ENCODE measurements at places on chromosomes 16 and 17.

DNA sequence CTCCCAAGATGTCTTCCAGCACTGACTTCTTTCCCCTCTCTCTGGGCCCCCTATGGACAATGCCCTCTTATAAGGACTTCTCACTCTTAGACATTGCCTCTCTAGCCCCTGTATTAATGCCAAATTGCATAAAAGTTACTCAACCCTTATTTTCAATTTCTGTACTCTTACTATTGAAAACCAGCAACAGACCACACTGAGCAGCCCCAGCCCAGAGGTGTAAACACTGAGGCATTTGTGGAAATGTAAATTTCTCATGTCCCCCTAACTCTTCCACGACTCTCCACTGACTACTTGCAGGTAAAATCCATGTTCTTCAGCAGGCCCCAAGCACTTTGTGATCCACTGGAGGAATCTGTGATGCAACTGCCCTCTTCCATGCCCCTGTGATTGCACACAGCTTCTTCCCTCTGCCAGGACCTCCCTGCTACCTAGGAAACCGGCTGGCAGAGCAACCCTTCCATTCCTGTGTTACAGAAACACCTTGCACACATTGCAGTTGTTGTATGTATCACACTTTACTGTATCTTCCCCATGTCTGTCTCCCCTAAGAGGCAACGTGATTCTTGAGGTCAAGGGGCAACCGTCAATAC is 4.4 kb downstream of the N4BP1 start:
- DNase-seq = no peak

GRCh38 chr17:61416211-61416539 is 16.5 kb downstream of the TBX2 start:
- no peak for DNase-seq

- DNase-seq = no peak
Observed at GRCh38 chr16:66004699-66005098, 361.8 kb upstream of the CDH5 start.

DNA sequence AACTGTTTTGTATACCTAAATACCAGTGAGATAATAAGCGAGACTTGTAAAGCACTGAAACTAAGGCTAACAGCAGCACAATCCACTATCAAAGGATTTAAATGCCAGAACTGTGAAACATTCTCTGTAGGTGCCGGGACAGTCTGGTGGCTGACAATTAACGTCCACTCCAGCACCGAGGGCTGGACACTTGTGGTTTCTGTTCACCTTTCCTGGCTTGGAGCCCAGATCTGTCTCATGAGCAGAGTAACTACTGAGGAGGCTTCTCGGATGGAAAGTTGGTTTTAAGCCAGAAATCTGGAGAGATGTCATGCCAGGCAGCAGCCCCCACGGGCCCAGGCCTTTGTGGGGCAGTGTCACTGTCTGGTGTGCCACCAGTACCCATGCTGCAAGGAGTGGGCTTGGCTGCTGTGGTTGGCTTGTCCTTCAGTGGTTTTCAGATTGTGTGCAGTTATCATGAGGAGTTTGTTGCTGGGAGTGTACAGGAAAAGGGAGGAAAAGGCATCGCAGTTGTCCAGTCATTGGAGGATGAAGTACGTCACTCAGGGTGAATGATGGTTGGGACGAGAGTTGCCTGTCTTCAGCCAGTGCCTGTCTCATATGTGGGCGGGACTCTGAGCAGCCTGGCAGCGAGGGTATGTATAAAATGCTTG is 35.5 kb downstream of the UBN1 start:
- no peak for DNase-seq

DNA sequence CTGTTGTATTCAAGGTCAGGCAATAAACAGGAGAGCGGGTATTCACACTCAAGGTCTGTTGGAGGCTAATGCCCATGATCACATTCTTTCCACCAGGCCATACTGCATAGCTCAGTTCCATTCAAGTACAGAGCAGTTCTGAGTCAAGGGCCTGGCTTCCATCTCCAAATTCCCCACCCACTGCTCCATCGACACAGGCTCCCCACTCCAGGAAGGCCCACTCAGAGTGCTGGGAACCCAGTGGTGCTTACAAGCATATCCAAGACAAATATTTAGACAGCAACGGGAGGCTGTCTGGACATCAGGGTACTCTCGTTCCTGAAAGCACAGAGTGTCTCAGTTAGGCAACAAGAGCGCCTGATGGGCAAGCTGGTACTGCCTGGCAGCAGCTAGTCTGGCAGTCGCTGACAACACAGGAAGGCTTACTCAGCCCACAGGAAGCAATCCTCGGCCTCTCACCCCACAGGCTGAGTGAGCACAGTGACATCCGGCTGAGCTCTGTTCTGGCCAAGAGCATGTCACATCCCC is 40.9 kb downstream of the RFFL start:
- DNase-seq = no peak

DNA sequence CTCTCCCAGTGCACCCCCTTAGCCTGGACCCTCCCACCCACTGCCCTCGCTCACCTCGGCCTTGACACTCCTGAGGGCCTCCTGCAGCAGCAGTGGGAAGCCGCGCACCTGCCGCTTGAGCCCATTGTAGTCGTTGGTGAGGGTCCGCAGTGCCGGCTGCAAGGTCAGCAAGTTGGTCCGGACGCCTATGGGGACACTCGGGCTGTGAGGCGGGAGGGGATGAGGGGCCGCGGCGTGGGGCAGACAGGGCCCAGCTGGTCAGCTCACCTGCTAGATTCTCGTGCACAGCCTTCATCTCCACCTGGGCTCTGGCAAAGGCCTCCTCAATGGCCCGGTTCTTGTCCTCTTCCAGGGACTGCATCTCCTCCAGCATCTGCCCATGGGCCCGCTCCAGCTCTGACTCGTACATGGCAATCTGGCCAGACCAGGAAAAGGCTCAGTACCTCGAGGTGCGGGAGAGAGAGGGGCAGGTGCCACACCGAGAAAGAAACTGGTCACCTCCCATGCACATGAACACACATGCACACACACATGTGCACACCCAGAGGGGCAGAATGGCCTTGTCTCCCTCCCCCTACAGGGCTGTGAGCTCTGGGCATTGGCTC is 32.6 kb downstream of the KIFC3 start:
- no peak for DNase-seq

GRCh38 chr17:37691807-37692206 is 48.6 kb upstream of the DDX52 start:
- DNase-seq = no peak

DNA sequence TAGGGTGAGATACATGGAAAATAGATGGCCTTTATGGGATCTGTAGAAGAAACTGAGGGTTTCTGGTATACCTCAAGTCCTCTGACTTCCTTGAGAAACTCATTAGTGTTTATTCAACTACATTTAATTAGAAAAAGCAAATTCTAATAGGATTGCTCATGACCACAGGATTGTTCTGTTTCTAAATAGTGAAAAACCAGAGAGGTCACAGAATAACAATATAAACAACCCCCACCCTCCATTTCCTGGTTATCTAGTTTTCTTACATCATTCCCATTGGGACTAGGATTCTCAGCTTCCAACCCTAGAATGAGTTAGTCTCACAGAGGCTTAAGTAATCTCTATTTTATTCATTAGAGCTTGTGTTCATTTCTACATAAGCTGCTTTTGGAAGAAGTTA is 30.0 kb downstream of the SF3B3 start:
- no peak for DNase-seq

DNA sequence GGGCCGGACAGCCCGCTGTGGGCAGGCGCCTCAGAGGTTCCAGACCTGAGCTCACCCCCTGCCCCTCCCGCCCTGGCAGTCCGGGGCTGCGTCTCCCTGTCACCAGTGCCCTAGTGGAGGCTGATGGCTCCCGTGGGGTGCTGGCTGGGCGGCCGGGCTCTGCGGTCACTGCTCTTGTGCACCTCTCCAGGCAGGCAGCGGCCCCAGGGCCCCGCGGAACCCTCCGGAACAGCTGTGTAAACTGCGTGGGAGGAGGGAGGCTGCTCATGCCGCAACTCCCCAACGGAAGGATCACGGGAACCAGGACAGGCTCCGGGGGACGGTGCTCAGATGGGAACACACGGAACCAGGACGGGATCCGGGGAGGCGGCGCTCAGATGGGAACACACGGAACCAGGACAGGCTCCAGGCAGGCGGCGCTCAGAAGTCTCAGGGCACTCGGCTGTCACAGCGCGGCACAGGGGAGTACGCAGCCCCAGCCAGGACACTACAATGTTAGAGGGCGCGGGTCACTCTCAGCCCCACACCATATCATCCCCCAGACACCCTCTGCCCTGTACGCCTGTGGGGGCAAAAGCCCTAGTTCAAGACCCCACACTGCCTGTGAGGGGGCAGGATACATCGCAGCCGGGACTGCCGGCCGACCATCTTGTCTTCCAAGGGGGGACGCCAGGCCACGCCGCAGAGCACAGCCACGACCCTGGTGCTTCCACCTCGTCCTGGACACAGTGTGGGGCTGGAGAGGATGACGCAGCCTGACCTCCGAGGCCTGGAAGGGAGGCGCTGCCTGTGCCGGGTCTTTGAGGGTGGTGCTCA is 74.0 kb upstream of the GNG13 start:
- DNase-seq = no peak

Measured in cortex of kidney (tissue), 1 donor.